ENCODE measurements at places on chromosomes 5 and 9. TPM values are rescaled to one million over a fixed set of nuclear protein-coding genes. Genes with fewer than 3 reads are reported as not detected.

DNA sequence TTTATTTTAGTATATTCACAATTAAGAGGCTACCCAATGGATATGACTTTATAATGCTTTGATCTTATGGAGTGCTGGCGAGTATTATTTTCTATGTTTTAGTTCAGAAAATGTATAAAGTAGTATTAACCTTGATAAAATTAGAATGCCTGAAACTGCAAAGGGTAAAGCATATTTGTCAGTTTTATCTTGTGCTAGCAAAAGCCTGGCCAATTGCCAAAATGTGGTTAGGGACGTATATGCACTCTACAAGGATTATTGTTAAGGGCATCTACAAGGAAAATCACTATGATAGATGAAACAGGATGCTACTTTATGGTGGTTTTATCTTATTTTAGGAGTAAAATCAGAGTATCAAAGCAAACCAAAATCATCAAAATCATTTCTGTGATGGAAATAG lies 281.7 kb downstream of the CCDC171 start:
- DNase-seq, result no peak

DNA sequence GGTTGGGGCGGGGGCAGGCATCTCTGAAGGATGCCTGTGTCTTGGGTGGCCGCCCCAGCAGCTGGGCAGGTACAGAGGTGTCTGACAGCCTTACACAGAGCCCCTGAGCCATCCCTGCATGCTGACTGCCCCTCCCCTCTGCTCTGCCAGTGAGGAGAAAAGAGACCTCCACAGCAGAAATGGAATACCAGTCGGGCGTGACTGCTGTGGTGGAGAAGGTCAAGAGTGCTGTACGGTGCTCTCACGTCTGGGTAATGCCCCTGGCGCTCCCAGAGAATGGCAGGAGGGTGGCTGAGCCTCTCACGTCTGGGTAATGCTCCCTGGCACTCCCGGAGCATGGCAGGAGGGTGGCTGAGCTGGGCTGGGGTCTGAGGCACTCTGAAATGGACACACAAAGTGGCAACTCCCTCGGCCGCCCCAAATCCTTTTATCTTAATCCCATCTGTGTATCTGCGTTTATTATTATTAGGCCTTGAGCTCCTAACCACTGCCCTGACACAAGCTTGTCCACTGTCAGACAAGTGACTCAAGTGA lies 2.5 kb upstream of the RABL6 start:
- DNase-seq, result no peak

- no peak for DNase-seq
Observed at GRCh38 chr9:127554966-127555839, 56.9 kb upstream of the STXBP1 start.

Gene IER5L
- 33.8 TPM for total RNA-seq

- no peak for DNase-seq
Observed at GRCh38 chr5:55205001-55205400, 22.1 kb downstream of the MCIDAS start.

Gene ENHO
- total RNA-seq, result 53.4 TPM

DNA sequence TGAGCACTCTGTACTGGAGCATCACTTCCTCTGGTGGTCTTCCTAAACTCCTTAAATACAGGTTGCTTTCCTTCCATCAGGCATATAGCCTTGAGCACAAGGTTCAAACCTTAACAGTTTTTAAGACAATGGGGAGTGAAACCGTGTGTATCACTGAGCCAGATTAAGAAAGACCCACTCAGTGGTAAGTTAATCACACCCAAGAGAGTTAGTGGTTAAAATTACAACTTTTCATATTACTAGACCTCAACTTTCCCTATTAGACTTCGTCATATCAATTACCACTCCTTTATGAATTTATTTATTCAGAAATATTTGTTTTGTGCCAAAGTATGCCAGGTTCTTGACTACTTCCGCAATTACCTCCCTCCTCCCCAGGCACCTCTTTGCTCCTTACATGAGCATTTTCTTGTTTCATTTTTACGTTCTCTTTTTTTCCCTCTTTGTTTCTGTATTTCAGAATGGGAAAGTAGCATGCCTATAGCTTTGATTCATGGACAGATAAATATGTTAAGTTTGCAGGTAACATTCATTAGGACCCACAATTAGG lies 351.0 kb downstream of the KIAA0825 start:
- no peak for DNase-seq

DNA sequence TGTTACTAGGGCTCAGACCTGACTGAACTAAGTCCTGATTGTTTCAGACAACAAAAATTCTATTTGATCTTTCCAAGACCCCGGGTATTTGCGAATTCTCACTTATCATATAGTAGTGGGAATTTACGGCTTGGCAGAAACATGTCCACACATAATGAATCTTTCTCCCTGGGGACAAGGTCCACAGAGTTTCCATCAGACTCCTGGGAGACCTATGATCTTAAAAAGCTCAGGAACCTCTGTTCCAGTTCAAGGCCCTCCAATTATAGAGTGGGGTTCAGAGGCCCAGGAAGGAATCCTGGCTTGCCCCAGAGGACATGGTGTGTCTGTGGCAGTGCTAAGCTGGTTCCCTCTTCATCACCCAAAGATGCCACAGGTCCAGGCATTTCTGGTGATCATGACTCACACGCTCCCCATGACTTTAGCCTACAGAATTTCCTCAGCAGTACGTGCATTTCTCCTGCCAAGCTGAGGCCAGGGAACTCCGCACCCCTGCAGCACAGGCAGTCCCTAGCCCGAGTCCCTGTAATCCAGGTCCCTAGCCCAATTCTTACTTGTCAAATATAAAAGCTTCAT lies 12.6 kb downstream of the RAPGEF1 start:
- no peak for DNase-seq

Gene PCA3
- 0.82 TPM for total RNA-seq

DNA sequence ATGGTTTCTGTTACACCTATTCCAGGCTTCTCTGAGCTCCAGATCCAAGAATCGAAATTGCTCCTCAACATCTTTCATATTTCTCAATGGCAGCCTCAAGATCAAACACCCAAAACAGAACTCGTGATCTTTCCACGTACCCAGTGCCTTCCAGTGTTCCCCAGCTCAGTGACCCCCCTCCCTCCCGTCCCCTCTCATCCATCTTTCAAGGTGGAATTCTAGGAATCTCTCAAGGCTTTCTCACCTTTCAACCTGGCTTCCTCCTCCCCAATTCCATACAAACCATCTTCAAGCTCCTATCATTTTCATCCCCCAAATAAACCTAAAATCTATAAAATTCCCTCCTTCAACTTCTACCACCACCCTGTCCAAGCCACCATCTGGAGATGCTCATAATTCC lies 615.3 kb downstream of the BNC2 start:
- no peak for DNase-seq

- peak; percentile 52 for DNase-seq
Observed at GRCh38 chr9:121201045-121201737, 478 bp downstream of the RAB14 start.

Gene STPG3
- total RNA-seq, result not detected

Gene INSL6
- not detected for total RNA-seq

Gene STC2
- total RNA-seq, result 0.82 TPM

DNA sequence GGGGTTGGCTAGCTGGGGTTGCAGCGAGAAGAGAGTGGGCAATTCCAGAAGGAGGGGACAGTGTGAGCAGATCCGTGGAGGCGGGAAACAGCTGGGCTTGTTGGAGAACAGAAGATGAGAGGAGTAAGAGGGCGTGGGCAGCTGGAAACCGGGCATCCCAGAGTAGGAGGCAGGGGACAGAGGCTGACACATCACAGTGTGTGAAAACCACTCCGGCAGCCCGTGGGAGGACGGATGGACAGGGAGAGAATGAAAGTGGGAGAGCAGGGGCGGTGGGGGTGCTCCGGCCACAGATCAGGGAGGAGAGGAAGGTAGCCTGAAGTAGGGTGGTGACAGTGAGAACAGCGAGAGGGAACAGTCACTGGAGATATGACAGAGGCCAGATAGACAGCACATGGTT lies 8.3 kb upstream of the PSMB7 start:
- no peak for DNase-seq

DNA sequence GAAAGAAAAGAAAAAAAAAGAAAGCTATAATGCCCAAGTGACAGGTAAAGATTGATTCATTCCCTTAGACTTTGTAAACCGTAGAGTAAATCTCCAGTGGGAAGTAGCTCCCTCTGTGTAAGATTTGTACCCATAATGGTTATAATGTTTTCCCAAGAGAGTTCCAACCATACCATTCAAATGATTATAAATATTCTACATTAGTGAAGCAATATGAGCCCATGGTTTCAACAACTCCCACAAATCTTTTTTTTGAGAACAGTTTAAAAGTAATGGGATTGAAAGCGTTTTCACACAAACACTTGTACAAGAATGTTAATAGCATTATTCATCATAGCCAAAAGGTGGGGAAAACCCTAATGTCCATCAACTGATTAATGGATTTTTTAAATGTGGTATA lies 58.0 kb downstream of the GRAMD2B start:
- DNase-seq, result no peak

Gene NUTM2G
- not detected for total RNA-seq

Gene F2RL2
- total RNA-seq, result under 0.01 TPM

GRCh38 chr9:130972957-130973685 lies 34.1 kb upstream of the FIBCD1 start:
- DNase-seq, result no peak

DNA sequence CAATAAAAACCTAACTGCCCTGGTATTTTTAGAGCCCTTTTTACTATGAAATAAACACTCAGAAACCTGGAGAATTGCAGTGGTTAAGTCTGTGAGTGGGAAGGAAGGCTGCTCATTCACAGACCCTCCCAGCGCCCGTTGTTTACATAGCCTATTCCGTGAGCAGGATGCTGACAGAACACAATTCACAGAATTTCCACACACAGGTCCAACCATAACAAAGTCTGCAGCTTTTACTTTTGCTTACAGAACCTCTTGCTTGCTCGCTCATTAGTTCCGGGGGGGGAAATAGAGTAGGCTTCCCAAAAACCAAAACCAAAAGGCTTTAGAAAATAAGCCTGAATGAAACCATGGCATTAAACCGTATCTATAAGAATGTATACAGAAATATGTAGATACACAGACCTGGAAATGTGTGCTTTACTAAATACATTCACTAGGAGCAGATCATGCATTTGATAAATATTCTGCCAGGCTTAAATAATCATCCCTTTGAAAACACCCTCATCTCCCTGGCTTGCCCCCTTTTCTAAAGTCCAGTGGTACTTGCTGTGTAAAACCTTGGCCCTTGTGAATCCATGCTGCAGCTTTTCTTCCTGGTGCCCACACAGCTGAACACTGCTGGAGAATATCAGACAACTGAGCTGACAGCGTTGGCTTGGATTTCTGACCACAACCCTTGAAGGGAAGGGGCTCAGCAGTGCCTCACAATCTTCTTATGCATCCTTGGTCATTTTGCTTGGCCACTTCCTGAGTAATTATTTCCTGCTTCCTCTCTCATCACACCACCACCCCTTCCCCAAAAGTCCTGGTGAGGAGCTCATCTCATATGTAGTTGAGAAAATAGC lies 128.0 kb downstream of the FANCC start:
- peak; percentile 27 for DNase-seq

DNA sequence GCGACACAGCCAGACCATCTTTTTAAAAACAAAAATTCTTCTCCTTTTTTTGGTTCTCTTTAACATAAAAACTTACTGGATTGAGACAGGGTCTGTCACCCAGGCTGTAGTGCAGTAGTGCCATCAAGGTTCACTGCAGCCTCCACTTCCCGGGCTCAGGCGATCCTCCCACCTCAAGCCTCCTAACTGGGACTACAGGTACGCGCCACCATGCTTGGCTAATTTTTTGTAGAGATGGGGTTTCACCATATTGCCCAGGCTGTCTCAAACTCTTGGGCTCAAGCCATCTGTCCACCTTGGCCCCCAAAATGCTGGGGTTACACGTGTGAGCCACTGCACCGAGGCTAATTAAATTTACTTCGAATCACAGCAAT lies 13.8 kb downstream of the HNRNPK start:
- DNase-seq, result no peak

GRCh38 chr5:68699966-68700365 lies 393.8 kb upstream of the SLC30A5 start:
- DNase-seq, result no peak

DNA sequence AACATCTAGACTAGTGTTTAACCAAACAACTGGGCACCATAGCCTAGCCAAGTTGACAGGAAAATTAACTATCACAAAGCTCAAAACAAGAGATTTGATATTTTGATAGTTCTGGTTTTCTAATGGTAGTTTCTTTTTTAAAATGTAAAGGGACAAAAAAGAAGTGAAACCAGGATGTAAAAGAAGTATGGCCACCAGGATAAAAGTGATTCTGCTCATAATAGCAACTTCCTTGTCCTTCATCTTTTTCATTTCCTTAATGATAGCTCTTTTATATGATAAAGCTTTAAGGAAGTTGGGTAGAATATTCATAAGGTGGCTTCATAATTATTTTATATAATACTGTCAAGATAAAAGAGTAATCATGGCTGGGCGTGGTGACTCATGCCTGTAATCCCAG lies 139.1 kb downstream of the BASP1 start:
- DNase-seq, result no peak

Data from frontal cortex (tissue), 4 donors.